Activated naive CD4-positive, alpha-beta T cell treated with Interleukin-2 at 50 U/mL for 16 hours (primary cell): ENCODE measurements at places on chromosomes 3 and 15.

DNA sequence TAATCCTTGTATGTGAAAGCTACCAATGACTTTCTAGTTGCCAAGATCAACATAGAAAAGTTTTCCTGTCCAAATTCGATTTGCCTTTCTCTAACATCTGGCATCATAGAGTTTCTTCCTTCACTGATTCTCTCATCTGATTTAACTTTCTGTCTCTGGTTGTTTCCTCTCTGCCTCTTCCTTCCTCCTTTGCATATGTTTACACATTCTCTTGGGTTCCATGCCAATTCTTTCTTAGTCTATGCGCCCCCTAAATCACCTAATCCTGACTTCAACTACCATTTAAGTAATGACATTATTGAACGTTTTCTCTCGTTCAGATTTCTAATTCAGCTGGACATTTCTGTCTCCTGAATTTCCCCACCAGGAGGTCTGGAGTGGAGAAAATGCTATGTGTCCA, 561.9 kb upstream of the TGFBR2 start:
- no peak for DNase-seq

GRCh38 chr15:28273468-28273867, 48.5 kb downstream of the HERC2 start:
- DNase-seq, result no peak

- no peak for DNase-seq
Observed at GRCh38 chr3:69271098-69271497, 114.8 kb downstream of the FRMD4B start.

- peak; percentile 16 for DNase-seq
Observed at GRCh38 chr3:157865352-157866000, 240.7 kb downstream of the SHOX2 start.

GRCh38 chr15:89806210-89806558, 8.5 kb downstream of the ANPEP start:
- no peak for DNase-seq

- no peak for DNase-seq
Observed at GRCh38 chr3:171792531-171792930, 17.8 kb downstream of the PLD1 start.

- no peak for DNase-seq
Observed at GRCh38 chr3:24520101-24520495, 25.4 kb upstream of the THRB start.

DNA sequence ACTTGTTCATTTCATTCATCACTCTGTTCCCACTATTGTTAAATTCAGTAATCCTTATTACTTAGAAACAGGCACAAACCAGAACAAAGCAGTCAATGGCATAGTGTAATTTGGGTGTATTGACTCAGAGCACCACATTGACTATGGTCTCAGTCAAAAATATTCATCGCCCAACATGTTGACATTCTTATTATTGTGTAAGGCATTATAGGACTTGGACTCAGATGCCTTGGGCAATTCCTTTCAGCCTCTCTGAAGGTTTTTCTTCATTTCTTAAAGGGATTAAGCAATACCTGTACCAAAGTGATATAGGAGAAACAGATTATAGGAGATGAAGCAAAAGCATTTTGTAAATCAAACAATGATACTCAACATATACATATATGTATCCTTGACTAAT, 114.7 kb upstream of the BHLHE40 start:
- no peak for DNase-seq

- no peak for DNase-seq
Observed at GRCh38 chr3:132160198-132160597, 125.4 kb upstream of the CPNE4 start.

DNA sequence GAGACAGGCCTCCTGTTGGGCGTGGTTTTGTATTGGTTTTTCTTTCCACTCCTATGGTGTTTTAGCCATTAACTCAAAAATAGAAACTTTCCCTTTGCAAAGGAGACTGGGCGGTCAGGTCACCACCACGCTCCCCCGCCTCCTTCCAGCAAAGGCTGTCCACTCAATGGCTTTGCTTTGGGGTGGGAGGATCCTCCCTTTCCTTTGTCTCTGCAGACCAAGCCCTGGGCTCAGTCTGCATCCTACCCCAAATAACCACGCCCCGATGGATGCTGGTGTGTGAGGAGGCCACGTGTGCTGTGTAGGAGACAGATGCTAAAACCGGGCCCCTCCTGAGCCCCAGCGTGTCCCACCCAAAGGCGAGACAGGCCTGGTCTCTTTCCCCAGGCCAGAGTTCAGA, 68.5 kb downstream of the GRIP2 start:
- no peak for DNase-seq

DNA sequence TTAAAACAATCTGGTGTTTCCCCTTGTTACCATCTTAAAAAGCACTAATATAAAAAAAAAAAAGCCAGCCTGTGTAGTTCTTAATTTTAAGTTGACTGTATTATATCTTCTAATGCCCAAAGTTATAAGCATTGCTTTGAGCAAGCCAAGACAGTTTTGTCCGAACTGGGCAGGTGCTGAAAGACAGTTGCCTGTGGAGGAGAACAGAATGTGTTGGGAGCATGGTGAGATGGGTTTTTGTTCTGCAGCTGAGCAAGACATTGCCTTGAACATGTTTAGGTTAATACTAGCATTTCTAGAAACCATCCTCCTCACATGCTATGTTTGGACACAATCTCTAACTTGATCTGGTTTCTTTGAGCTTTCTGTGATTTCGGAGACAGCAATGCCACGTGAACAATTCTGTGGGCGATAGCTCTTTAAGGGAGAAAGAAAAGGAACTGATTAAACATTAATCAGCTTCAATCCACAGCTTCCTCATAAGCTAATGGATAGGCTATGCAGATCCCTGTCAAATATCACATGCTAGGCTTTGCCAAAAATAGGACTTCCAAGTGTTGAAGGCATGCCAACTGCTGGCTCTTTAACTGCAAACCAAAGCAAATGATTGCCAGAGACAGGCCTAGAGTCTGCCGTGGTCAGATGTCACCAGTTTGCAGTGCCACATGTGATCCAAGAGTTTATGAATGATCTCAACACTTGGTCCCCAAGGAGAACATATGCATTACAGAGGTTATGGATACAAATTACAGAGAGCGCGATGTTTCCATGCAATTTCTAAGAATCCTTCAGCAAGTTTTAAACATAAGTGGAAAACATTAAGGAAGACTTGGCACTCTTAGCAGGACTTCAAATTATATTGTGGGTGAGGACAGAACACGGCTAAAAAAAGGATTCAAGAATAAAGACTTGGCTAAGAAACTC, 428.1 kb downstream of the ROBO2 start:
- DNase-seq, result no peak

- no peak for DNase-seq
Observed at GRCh38 chr3:183185696-183186095, 23.2 kb upstream of the LAMP3 start.

- no peak for DNase-seq
Observed at GRCh38 chr3:113514265-113514769, 639 bp downstream of the SPICE1 start.

- no peak for DNase-seq
Observed at GRCh38 chr3:28089527-28089897, 151.9 kb upstream of the CMC1 start.

DNA sequence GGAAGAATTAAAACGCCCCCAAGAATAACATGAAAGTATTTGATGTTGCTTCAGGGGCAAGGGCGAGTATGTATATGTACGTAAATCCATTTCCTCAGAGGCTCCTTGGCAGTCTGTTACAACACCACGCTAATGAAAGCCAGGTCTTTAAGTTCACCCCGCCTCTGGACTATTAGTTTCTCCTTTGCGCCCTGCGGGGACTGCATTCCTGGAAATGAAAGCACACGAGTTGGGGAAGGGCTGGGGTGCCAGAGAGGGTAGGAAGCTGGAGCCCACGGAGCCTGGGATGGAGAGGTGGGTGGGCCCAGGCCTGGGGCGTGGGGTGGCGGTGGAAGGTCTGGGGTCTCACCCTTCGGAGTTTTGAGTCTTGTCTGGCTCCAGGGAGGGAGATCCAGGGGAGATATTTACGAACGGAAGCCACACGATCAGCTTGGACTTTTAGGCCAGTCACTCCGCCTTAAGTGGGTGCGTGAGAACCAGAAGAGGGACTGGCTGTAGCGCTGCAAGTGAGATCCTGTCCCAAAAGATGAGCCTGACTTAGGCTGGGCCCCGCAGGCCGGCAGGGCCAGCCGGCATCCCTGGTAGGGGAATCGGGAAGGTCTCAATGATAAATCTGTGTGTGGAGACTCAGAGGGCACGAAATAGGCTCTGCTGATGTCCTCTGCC, 1.6 kb upstream of the PLCL2 start:
- no peak for DNase-seq

DNA sequence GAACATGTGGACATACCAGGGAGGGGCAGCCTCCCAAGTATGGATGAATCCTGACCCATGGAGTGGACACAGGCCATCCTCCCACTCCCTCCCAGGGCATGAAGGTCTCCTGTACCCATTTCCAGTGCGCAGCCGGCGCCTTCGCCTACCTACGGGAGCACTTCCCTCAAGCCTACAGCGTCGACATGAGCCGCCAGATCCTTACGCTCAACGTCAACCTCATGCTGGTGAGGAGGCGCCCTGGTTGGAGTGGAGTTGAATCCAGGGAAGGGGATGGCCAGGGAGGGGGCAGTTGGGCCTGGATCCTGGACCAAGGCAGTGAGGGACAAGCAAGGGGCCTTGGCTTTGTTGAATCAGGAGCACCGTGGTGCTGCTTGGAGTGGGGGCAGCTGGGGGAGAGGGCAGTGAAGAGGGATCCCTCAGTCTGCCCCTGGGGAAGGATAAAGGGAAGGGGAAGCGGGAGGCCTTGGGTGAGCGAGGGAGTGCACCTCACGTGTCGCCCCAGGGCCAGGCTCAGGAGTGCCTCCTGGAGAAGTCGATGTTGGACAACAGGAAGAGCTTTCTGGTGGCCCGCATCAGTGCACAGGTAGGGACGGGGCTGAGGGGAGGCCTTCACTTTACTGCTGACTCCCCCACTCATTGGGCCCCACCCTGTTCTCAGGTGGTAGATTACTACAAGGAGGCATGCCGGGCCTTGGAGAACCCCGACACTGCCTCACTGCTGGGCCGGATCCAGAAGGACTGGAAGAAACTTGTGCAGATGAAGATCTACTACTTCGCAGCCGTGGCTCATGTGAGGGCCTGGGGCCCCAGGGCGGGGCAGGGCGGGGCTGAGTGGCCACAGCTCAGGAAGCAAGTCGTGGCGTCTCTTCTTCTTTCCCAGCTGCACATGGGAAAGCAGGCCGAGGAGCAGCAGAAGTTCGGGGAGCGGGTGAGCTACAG, 25.3 kb downstream of the PTPN23 start:
- no peak for DNase-seq

GRCh38 chr3:62103531-62103930, 269.8 kb downstream of the FEZF2 start:
- DNase-seq, result no peak

- no peak for DNase-seq
Observed at GRCh38 chr3:69751074-69751476, 11.8 kb downstream of the MITF start.

DNA sequence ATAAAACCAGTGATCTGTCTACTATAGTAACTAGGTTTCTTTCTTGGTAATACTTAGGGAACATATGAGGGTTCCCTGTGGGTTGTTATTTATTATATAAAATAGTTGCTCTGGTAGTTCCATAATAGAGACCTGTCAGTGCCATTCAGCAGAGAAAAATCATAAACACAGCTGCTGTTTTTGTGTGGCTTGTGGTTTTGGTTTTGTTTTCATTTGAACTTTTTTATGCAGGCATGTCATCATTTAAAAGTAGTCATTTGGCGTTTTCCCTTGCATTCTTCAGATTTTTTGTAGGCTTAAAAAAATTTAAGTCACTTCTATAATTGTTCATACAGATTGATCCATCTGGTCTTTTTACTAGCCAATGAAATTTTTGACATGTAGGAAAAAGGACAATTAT, 47.9 kb downstream of the PIK3CA start:
- DNase-seq, result no peak

- DNase-seq, result no peak
Observed at GRCh38 chr15:77980098-77980497, 97.4 kb downstream of the TBC1D2B start.

GRCh38 chr3:138051947-138052802, 42.2 kb downstream of the CLDN18 start:
- no peak for DNase-seq

DNA sequence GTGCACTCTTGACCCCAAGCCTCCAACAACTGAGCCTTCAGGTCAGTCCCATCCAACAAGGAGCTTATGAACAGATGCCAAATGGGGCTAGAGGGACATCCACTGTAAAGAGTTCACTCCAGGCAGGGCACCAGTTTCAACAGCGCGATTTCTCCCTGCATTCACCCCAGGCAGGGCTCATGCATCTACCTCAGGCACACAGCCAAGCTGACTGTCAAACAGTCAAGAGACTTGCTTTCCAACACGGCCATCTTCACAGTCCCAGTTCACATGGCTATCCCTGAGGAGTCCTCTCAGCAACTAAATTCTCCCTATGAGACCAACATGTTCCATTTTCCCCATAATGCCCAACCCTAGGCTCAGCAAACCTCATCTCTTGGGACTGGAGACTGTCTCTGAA, 17.7 kb downstream of the SLC25A20 start:
- no peak for DNase-seq
